NCI-H1436 treated with DMSO at 0.1 percent for 48 hours (cell line): ENCODE measurements at places on chromosomes 12 and 14.

GRCh38 chr12:131444220-131445164 lies 266.4 kb upstream of the SFSWAP start:
- DNase-seq = no peak

GRCh38 chr14:49966304-49966809 lies 73.5 kb downstream of the ARF6 start:
- no peak for DNase-seq

- no peak for DNase-seq
Observed at GRCh38 chr14:90600619-90601018, 203.8 kb downstream of the CALM1 start.

DNA sequence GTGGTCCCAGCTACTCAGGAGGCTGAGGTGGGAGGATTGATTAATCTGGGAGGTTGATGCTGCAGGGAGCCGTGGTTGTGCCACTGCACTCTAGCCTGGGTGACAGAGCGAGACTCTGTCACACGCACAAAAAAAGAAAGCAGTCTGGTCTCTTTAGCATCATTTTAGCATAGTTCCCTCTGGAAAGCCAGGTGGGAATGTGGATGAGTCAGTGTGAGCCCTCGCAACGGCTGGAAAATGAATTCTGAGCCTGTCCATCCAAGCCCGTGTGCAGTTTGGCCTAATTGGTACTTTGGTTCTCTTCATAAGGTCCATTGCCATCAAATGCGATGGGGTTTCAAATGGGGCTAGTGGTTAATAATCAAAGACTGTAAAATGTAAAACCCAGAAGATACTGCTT lies 2.4 kb downstream of the MYL2 start:
- no peak for DNase-seq

DNA sequence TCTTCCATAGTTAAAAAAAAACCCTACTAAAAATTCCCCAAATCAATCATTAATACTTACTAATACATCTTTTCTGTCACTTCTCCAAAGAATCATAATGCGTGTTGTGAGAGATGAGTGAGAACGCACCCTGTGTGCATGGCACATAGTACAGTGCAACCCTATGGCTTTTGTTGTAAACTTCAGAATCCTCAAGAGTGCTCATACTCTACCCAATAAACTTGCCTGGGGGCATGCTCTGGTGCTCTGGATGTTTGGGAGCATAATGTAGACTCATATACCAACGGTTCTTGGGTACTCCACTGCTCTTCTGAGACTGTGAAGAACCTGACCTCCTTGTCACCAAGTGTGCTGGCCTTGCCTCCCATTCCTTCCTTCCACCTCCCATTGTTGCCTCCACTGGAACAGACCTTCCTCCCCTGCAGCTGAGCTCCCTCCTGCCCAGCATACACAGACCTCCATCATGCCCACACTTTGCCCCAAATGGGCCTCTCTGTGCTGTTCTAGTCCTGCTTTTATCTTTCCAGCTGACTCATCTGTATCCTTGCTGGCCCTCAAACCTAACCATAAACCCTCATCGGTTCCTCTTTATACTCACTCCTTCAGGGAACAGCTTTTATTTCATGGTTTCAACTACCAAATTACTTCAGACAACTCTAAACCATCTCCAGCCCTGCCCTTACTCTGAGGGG lies 8.9 kb downstream of the DCP1B start:
- DNase-seq = no peak

DNA sequence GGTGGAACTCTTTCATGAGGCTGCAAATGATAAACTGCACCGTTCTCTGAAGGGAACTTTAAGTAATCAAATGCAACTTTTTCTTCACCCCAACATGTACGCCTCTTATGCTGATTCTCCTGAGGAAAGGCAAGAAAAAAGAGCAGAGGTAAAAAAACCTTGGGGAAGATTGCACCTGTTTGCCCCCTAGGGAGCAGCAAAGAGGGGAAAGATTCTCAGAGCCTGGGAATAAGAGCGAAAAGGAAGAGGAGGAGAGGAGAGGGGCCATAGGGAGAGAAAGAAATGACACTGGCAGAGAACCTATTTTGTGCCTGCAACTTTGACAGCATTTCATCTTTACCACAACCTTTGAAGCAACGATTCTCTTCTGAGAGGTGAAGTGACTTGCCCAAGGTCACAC lies 254.6 kb downstream of the KSR2 start:
- no peak for DNase-seq

DNA sequence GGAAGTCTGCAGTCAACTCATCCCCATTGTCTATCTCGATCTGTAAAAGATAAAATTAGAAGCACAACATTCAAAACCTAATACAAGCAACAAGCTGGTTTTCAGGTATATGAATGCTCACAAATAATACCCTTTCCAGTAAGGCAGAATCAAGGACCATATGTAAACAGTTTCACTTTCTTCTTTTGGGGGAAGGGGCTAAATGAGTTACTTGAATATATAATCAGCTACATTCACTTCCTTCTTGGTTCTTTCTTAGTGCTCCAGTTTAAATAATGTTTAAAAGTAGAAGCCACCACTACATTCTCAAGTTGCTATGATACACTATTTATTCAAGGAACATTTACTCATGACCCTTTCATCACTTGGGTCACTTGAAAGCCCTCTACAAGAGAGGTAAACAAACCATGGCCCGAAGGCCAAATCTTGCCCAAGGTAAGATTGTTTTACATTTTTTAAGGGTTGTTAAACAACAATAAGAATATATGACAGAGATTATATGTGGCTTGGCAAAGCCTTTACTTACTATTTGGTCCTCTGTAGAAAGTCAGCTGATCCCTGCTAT lies 10.3 kb downstream of the TWF1 start:
- DNase-seq = no peak

DNA sequence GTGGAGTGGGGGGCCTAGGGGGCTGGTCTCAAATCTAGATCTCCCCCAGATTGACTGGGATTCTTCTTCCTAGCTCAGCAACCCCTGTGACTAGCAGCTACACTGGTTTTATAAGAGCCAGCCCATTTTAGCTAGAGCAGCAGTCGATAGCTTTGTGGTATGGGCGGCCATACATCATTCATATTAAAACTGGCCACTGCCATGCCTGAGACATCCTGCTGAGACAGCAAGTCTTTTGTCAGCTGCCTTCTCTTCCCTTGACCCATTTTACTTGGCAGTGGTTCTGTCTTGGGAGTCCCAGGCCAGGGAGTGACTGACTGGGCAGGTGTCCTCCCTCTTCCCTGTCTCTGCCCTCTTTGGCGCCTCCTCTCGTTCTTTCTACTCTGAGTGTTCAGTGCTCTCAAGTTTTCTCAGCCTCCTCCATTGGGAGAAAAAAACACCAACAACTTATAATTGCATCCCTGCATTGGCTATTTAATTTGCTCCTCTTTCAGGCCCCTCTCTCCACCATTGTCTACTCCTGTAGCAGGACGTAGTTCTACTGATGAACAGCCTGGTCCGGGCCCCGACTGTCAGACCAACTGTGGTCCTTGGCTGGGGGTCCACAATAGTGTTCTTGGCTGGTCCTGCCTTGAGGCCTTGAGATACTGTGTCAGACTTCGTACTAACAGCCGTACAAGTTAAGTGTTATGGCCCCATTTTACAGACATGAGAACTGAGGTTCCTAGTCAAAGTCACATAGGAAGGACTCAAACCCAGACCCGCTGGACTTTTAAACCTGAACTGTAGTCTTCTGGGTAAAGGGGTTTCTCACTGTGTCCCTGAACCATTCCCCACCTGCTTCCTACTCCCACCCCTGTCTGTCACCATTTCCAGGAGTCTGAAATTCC lies 18.3 kb upstream of the JDP2 start:
- no peak for DNase-seq

DNA sequence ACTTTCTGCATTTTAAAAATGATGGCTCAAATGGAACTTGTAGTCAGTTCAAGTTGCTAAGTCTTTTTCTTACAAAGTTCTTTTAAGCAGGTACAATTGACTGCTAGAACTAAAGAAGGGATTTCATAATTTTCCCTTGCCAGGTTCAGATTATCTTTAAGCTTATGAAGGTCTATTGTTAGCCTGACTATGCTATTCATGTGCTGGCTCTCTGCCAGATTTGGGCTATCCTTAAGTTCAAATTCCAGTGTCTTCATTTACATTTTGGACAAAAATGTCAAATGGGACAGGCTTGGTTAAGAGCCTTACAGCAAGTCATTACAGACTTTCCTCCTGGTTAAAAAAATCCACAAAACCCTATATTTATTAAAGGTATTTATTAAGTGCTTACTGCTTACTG lies 42.3 kb downstream of the INSM2 start:
- no peak for DNase-seq

- DNase-seq = no peak
Observed at GRCh38 chr12:125454786-125455480, 389.7 kb downstream of the AACS start.

- no peak for DNase-seq
Observed at GRCh38 chr12:119589097-119589496, 4.5 kb upstream of the TMEM233 start.

GRCh38 chr12:120799243-120800045 lies 73.8 kb downstream of the ACADS start:
- DNase-seq = no peak

- DNase-seq = no peak
Observed at GRCh38 chr12:26112232-26112631, 12.6 kb downstream of the BHLHE41 start.

DNA sequence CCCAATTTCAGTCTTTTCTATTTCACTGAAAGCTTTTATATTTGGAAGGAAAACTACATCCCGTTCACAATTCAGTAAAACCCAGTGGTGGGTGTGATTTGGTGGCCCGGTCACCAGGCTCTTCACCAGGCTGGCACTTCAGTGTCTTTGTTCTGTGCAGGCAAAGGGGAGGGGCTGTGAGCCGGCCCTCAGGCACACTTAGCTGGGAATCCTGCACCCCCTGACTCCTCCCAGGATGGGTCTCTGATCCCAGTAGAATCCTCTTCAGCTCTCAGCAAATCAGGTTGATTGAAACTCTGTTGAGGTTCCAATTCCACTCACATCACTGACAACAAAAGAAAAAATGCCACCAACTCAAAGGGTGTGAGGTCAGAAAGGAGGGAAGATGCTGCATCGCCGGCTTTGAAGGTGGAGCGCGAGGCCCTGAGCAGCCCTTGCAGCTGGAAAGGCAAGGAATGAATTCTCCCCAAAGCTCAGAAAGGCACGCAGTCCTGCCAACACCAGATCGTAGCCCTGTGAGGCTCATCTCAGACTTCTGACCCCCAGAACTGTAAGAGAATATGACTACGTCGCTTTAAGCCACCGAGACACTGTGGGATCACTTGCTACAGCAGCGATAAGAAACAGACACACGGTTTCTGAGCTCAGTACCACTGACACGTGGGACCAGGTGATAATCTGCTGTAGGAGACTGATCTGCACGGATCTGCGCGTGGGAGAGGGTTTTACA lies 166.6 kb downstream of the PIWIL1 start:
- no peak for DNase-seq

DNA sequence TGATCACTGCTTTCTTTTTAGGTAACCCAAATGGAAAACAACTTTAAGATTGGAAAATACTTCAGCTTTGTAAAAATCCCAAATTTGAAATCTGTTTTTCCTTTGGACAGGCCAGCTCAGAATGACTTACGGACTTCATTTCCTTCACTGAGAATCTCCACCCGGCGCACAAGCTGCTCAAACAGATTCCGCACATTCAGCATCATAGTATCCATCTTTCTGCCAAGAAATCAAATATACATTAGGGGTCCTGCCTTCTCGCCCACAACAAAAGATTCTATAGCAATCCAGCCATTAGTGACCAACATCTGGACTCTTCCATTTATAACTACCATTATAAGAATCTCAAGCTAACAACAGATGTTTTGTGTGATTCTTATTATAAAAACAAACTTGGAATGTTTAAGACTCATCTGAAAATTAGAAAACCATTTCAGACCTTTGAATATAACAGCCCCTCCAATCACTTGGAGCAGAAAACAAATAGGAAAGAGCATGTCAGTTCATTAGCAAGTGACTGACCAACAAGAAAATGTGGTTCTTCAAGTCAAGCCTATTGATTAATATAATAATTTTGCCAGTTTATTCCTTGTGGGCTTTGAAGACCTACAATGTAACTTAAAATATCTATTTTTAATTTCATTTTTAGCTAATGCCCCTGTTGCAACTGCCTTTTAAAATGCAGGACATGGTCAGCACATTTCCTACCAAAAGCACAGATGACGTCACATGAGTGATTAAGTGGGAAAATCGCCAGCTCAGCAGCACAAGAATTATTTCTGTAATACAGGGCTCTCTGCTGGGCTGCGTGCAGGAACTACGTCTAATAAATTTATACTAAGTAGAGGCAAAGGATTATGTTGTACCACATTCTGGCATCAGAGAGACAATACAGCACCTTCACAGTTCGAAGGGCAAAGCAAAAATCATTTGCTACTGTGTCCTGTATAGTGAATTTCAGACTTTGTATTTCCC lies 8.5 kb downstream of the RACGAP1 start:
- DNase-seq = no peak

DNA sequence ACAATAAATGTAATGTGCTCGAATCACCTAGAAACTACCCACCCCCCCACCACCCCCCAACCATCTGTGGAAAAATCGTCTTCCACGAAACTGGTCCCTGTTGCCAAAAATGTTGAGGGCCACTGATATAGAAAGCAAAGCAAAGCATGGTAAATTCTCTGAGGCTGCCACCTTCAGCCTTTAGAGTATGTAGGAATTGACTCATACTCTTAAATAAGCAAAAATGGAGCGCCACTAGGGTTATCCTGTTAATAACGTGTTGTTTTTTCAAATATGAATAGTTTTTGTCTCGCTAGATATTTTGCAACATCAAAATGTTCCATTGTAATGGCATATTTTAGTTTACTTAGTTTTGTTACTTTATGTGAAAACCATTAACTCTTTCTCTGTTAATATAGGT lies 18.2 kb downstream of the DYNC1H1 start:
- no peak for DNase-seq

DNA sequence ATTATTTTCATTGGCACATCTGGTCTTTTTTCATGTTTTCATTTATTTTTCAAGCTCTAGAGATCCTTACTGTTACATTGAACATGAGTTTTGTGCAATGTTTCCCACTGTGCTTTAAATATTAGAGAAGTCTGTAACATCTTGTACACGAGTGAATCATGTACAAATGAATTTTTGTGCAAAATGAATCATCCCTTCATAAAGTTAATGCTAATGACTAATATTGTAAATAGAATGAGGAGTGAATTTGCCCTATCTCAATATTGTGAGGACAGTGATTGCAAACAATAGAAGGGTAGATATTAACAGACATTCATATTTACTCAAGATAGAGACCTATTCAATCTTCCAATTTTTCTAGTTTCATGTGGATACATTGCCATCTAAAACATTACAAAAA lies 463.3 kb upstream of the FOXG1 start:
- no peak for DNase-seq
